Activated naive CD4-positive, alpha-beta T cell treated with anti-CD3 and anti-CD28 coated beads for 36 hours (primary cell): ENCODE measurements at places on chromosomes 7 and 10. TPM values are rescaled to one million over a fixed set of nuclear protein-coding genes. Genes with fewer than 3 reads are reported as not detected.

DNA sequence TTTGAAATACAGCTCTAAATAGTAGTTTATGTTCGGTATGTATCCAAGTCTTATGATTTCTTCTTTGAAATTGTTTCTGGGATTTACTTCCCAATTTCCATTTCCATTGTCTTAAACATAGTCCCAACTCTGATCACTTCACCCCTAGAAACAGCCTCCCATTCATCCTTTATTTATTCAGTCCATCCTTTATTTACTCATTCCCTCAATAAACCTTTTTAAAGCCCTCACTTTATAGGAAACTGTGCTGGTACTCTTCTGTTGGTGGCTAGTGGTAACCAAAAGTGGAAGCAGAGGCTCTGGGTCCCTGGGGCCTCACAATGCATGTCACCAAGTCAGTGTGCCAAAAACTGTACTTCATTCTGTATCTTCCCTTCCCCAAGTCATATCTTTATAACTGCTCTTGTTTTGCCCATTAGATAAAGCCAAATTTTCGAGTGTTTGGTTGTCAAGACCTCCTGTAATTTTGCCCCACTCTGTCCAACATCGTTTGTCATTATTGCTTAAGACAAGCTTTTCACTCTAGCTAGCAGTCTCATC lies 3.9 kb upstream of the EPC1 start:
- no peak for DNase-seq

GRCh38 chr7:66634816-66635215 lies 6.1 kb downstream of the KCTD7 start:
- no peak for DNase-seq

- DNase-seq, result peak; percentile 35
Observed at GRCh38 chr10:70265032-70265689, 18.6 kb downstream of the NPFFR1 start.

DNA sequence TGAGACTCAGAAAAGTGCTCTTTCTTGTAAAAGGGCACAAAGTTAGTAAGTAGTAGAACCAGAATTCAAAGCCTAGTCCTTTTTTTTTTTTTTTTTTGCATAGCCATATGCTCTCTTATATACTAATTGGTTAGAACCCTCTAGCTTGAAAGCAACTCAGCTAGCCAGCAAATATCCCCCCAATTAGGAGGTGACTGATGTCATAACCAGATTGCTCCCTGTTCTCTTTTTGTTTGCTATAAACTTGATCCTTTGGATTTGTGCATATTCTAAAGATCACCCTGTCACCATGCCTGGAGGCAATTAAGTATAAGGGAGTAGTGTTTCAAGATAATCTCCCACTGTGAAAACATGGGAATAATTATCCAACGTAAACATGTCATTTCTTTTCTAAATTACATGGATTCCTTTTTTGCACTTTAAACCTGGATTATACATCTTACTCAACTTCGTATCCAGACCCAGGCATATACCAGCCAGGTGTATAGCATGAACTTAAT lies 963.4 kb downstream of the CNTNAP2 start:
- DNase-seq, result no peak

- DNase-seq, result no peak
Observed at GRCh38 chr10:112026438-112026837, 157.1 kb downstream of the GPAM start.

DNA sequence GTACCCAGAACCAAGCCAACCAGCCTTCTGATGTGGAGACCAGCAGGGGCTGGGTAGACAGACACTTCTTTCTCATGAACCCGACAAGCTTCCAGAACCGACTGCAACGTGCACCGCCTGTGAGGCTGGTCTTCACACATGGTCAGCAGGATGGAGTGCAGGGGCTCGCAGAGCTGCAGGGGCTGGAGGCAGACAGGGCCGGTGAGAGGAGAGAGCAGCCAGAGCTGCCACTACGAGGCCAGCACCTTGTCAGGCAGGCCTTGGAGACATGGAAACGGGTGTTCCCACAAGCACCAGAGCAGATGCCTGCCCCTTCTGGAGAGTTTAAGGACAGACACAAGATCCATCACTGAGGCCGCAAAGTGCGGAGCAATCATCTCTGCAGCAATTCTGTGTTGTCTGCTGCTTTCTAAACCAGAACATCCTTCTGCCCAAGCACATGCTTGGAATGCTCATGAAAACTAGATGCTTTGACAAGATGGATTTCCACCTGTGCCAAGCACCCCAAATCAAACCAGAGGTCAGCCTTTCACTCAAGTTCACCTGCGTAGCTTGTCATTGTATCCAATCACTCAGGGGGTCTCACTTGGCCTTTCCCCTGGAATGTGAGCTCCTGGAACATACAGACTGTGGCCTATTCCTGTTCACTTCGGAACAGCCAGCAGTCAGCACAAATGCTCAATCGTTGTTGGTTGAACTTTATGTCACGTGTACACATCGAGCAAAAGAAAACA lies 32.2 kb downstream of the FRMPD2 start:
- no peak for DNase-seq

- DNase-seq, result no peak
Observed at GRCh38 chr7:40194745-40195144, 59.9 kb downstream of the SUGCT start.

- DNase-seq, result no peak
Observed at GRCh38 chr7:2080060-2080387, 152.7 kb downstream of the MAD1L1 start.

- no peak for DNase-seq
Observed at GRCh38 chr7:141013345-141013715, 1.4 kb downstream of the MRPS33 start.

DNA sequence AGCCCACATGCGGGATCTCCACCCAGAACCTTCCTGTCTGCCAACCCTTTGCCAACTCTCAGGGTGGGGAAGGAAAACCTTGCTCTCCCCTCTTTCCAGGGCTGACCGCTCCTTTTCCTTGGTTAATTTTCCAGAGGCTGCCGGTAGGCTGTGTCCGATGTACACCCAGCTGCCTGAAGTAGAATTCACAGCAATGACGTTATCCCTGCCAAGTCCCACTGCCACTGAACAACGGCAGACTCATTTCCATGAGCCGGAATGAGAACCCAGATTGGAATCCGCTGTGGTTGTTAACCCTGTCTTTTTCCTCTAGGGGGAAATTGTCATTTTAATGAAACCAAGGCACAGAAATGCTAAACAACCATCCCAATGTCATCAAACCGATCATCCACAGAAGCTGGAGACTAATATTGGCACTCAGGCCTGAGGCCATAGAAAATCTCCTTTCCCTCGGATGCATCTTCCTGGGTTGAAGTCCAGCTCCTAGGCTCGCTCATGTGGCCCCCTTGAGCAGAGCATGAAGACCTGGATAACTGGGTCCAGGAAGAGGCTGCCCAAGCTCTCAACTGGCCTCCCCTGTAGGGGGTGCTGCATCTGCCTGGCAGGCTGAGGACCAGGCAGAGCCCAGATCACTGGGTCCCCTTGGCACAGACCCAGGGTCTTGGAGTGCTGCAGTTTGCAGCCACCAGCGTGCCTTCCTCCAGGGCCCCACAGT lies 30.4 kb downstream of the KLRG2 start:
- no peak for DNase-seq

GRCh38 chr7:15848901-15849300 lies 162.4 kb upstream of the MEOX2 start:
- DNase-seq, result no peak

DNA sequence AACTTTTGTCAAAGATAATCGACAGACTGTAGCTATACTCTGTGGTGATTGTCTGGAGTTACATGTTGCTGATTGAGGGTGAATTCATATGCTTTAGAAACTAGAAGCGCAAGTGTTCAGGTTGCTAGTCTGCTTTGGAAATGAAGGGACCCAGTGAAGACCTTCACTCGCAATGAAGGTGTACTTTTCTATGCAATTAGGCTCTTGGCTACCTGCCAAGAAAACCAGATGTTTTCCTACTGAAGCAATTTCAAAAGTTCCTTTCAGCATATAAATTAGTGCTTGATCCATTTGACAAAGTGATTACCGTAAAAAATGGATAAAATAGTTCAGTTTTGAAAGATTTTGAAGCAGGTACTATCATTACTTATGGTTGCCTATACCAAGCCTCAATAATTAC lies 10.0 kb upstream of the STK31 start:
- no peak for DNase-seq

Gene TCTN3
- total RNA-seq, result 17.6 TPM

Gene COPS6
- 97.1 TPM for total RNA-seq

Gene DGKB
- total RNA-seq, result not detected

Gene LAMB1
- total RNA-seq, result not detected

Gene FAM241B
- 12.3 TPM for total RNA-seq

Gene NUDT13
- total RNA-seq, result 0.72 TPM

Gene ATOH7
- not detected for total RNA-seq

Gene TMEM213
- not detected for total RNA-seq

Gene SLC25A40
- total RNA-seq, result 32.7 TPM

Gene CYP2C19
- 0.12 TPM for total RNA-seq

Gene KLF14
- total RNA-seq, result not detected

Gene SFRP5
- total RNA-seq, result not detected

Gene CLDN3
- total RNA-seq, result not detected

Gene MRC1
- 0.05 TPM for total RNA-seq
